ENCODE measurements at places on chromosomes 5 and 9.

DNA sequence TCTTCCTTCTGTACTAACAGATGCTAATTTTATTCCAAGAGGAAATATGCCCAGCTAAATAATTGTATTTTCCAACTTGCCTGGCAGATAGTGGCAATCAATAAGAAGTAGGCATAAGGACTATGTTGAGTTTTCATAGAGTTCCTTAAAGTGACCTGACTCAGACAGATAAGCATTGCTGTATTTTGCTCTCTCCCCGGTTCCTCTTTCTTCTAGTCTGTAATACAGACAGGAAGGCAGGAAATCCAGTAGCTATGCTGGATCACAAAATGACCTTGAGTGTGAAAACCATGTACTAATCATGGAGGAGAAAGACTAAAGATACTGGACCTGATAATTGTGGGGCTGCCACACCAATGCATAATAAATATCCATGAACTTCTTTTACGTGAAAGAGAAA, 701.7 kb downstream of the CETN3 start:
- no peak for DNase-seq

DNA sequence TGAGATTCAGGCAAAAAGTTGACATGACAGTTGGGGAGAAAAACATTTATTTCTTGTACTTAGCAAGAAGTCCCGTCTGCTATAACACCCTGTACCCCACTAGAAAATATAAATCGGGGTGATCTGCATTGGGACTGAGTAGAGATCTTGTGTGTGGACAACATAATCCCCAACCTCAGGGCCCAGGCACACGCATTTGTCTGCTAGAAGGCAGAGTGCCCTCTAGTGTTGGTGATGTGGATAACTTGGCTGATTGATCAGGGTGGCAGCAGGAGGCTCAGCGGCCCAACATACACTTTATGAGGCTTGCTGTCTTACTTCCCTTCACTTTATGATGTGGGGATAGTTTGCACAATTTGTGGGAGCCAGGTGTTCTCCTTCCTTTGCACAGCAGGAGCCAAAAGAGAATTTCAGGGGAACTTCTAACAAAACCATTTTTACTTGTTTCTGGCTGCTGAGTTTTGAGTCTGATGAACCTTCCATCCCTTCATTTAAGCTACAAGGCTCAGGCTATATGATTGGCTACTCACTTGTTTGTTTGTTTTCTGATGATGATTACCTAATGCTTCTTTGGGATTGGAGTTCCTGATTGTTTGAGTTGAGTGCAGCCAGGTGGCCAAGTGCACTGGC, 263.2 kb downstream of the DMAC1 start:
- DNase-seq, result no peak

- no peak for DNase-seq
Observed at GRCh38 chr5:75006865-75007822, 45.2 kb downstream of the GCNT4 start.

DNA sequence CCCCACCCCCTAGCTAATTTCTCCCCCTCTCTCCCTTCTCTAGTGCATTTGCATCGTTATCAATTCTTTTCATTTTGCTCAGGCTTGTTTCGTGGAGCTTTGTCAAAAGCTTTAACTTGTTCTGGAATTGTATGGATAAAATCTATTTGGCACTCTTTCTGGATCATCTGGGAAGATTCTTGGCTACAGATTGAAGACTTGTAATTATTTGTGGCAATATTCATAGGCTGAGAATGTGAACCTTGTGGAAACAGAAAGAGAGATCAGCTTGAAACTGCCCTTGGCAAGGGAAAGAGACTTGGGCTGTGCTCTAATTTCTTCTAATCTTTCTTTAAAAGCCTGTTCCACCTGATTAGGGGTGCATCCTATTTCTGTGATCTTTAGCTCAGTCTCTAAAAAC, 340.6 kb upstream of the DAB2 start:
- DNase-seq, result no peak

- DNase-seq, result no peak
Observed at GRCh38 chr9:93094658-93095204, 1.3 kb upstream of the CARD19 start.

DNA sequence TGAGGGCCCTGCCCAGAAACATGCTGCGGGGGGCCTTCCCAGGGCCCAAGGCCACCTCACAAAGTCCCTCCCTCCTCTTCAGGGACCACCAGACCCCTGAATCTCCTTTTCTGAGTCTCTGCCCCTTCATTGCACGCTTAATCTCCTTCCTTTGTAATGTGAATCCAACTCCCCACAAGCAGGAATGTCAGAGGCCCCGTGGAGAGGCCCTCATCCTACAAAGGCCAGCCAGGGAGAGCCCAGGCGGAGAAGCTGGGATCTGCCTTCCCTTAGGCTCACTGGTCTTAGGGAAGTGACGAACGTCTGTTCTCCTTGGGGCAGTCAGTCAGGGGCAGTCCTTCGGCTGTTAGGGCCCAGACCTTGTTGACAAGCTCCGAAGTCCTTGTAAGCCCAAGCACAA, 2.3 kb downstream of the SMIM33 start:
- no peak for DNase-seq

All from PC-9 (cell line).